RKO (cell line): ENCODE measurements at places on chromosomes 3 and 15.

DNA sequence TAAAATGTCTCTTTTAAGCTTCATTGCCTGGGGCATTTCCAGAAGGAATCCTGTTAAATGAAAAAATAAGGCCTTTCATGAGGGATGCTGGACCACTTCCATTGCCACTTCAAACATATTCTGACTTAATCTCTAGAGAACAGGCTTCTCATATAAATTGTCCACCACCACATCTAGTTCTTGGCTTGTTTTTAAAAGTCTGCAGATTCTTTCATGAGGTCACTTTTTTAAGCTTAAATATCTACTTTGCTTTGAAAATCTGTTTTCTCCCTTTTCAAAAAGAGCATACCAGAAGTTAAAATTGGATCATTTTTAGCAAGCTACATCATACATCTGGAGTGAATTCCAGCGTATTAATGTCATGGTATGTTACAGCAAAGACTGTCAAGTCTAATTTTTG lies 131.6 kb downstream of the C3orf70 start:
- DNase-seq = no peak

DNA sequence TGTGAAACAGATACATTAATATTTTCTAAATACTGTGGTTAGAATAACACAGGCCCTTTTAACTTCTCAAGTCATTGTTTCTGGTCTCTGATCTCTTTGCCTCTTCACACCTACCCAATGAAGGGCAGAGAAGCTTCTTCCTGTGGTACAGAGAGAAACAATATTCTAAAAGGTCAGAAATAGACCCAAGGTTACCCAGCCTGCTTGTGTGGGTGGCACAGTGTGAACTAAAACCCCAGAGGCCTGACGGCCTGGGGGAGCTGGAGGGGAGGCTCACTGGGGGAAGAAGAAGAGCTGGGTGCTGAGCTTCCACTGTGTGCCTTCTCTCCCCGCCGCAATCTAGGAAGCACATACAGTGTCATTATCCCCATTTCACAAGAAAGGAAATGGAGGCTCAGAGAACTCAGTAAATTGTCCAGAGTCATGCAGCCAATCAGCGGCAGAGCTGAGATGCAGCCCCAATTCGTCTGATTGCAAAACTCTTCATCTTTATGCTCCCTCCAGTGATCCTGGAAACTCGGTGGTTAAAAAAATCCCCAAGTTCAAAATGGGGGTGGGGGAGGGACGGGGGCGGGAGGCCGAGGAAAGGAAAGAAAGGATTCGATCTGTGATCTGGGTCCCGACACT lies 64.1 kb upstream of the HEG1 start:
- no peak for DNase-seq

- no peak for DNase-seq
These were observed 50.4 kb downstream of the TCF12 start for GRCh38 chr15:56968821-56969220.

GRCh38 chr15:82946155-82946701 lies 6.3 kb downstream of the HOMER2 start:
- DNase-seq = no peak

- DNase-seq = no peak
These were observed 343.5 kb upstream of the ICE2 start for GRCh38 chr15:60822403-60822802.

DNA sequence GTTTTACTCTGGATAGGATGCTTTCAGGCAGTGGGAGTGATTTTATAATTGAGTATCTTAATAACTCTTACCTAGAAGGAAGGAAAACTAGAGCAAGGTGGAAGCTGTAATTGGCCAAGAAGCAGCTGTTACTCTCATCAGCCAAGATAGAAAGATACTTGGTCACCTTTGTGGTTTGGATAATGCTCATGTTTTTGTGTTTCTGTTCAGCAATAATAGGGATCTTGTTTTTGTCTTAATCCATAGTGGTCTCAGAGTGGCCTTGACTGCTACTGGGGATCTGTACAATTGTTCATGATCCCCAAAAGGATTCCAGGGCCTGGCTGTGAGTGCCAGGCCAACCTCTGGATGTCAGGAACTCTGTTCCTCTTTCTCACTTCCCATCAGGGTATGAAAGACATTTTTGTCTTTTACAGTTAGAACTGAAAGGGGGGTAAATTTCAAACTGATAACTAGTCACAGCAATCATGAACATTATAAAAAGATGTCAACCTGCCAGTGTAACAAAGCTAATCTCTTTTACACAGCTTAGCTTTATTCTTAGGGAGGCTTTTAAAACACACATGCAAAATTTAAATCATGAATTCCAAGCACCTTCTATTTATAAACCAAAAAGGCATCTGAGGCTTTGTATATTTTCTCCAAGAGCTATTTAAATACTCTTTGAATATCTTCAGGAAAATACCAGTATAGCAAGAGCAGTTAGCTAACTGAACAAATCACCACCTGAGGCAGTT lies 6.0 kb downstream of the UBL7 start:
- no peak for DNase-seq
